ENCODE measurements at places on chromosomes 12 and 14.

- no peak for DNase-seq
These were observed 693.4 kb downstream of the NOVA1 start for GRCh38 chr14:25904446-25904845.

DNA sequence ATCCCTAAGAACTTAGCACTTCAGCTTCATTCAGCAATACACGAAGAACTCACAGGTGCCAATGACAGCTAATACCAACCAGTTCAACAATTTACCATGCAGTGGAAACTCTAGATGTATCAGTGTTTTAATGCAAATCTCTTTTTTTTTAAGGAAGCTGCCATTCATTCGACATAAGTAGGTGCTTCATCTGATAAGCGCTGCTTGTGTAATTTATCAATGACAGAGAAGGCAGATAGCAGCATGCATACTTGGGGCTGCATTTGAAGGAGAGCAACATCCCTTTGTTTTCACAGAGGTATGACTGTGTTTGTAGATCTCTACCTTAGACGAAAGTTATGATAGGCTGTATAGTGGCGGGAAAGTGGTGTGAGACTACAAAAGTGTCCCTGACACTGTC lies 977.1 kb downstream of the AACS start:
- no peak for DNase-seq

GRCh38 chr12:55982319-55982936 lies 8.6 kb downstream of the RAB5B start:
- no peak for DNase-seq

DNA sequence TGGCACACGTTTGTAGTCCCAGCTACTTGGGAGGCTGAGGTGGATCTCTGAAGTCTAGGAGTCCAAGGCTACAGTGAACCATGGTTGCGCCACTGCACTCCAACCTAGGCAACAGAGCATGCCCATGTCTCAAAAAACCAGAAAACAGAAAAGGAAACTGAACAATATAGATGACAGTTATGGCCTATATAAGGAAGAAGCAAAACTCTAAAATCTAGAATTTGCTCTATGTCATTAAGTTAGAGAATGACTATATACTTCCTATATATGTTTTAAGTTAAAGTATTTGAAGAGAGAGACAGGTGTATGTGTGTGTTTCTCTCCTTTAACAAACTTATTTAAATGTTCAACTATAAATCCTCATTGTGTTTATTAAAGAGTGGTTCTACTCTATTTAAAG lies 65.8 kb downstream of the MNAT1 start:
- no peak for DNase-seq

DNA sequence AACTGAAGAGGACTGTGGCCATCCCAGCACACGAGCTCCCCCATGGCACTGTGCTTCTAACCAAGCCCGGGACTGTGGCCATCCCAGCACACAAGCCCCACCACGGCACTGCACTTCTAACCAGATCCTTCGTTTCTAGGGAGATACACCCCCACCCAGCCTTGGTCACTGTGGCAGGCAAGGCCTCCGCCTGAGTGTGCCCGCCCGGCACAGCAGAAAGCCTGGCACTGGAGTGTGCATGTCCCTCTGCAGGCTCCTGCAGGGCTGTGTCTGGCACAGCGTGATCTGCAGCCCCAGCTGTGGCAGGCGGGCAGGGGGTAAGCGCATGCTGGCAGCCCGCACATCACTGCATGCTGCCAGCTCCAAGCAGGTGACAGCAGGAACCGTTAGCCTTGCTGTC lies 49.8 kb downstream of the CCDC85C start:
- DNase-seq, result no peak
